ENCODE measurements at places on chromosomes 5 and 9.
A peak's percentile ranks its signal among the peaks of the same experiment; 100 is the strongest.

DNA sequence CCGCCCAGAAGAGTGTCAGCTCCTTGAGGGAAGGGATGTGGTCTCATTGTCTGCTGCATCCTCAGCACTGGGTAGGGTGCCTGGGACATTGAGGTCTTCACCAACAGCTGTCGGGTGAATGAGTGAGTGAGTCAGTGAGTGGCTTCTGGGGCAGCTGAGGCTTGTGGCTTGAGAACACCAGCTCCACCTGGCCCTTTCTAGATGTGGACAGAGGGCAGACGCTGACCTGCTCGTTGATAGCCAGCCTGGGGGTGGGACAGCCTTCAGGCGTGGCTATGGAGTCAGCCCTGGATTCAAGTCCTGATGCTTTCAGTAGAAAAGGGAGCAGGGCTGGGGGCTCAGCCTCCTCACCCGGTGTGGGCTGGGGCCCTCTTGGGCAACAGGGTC is 215.1 kb downstream of the C9orf50 start:
- DNase-seq = no peak

- DNase-seq = peak; percentile 82
These were observed 77.7 kb downstream of the EBF1 start for GRCh38 chr5:159021901-159022556.

- DNase-seq = no peak
These were observed 102.5 kb upstream of the IFNK start for GRCh38 chr9:27421577-27421976.

- DNase-seq = peak; percentile 28
These were observed 12.2 kb downstream of the AFAP1L1 start for GRCh38 chr5:149283626-149284480.

DNA sequence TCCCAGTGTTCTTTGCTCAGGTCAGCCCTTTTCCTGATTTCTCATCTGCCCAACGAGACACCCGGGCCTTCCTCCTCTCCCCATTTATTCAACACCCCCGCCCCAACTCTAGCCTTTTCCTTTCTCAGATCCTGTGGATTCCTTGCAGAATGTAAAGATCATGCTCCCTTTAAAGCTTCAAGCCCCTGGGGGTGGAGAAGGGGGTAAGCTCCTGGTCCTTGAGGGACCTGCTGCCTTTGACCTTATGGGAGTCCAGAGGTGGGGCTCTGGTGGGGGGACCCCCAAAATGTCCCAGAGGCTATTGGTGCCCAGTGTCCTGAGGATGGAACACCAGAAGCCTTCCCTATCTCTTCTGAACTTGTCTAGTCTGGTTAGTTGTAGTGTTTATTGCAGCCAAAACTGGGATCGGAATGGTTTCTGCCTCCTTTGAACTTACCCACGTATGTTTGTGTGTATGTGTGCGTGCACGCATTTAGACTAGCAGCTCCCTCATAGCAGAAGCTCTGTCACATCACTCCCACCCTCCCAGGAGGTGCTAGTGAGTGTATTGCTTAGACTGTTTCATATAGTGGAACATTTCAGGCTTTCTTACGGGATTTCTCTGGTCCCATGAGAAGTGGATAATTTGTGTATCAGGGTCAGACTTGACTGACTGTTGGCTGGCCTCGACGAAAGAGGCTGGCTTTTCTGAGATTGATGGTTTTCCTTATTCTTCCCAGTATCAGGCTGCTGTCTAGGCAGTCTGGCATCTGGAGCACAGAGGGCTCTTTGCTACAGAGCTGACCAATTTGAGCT is 1.1 kb downstream of the GALNT10 start:
- peak; percentile 58 for DNase-seq

DNA sequence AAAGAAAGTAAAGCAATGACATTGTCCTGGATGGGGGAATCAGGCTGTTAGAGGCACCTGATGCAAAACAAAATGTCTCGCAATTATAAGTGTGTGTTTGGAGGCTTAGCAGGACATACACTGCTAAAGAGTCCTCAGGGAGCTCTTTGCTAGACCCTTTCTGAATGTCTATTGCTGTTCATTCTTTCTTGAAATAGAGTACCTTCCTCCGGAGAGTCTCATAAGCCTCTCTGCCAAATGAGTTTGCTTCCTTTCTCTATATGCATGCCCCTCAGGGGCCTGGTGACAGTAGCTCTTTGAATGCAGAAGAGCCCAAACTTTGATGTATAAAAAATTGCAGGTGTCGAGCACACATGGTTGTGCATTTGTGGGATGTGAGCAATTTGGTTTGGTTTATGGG is 26.4 kb upstream of the ADAMTSL1 start:
- DNase-seq = no peak

DNA sequence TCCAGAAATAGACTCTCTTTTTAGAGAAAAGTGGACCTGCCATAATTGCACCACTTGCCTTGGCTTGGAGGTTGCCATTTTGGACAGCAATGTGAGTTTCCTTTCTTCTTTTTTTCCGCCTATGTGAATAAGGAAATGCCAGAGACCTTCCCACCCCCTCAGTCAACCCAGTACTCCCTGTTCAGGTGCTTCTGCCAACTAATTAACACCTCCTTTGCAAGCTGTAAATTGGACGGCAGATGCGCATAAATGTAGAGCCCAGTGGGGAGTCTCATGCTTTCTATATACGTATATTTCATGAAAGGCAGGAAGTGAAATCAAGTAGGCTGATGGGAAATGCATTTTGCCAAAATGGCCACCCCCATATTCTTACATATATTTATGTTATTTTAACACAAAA is 269.8 kb upstream of the RFX3 start:
- no peak for DNase-seq

DNA sequence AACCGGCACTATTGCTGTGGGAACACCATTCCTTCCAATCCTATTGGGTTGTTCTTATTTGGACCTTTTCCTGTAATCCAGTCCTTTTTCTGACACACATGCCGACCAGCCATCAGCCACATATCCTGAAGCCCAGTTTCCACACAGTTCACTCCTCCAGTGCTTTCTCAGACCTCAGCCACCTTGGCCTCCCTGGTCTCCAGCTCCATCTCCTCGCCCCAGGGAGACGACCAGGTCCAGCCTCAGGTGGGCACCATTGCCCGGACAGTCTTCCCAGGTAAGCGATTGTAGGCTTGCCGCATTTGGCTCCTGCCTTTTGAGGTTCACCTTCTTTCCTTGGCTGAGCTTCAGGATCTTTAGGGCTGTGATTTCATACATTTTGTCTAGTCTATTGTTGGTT is 15.2 kb upstream of the TERT start:
- no peak for DNase-seq

GRCh38 chr5:181223058-181223728 is at the start of gene TRIM41:
TSS of gene TRIM41 (plus strand) at chr5:181223281. CDS start at chr5:181224000, 719 bp downstream.
- DNase-seq = peak; percentile 99

- DNase-seq = no peak
These were observed 75.4 kb downstream of the PRR16 start for GRCh38 chr5:120539471-120539870.

DNA sequence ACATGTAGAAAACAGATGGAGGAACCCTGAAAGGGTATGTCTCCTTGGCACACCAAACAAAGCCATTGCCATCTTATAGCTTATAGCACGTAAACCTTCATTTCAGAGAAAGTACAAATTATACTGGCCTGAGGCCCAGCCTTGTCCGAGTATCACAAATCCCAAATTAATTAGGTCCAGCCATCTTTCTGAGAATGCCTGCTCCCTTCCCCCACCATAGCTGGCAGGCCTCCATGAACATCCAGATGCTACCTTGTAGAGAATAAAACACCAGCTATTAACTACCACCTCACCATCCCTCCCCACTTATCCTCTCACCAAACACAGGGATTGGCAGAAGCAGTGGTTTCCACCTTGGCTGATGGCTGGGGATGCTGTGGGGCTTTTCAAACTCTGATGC is 224.0 kb downstream of the SPOCK1 start:
- DNase-seq = no peak

DNA sequence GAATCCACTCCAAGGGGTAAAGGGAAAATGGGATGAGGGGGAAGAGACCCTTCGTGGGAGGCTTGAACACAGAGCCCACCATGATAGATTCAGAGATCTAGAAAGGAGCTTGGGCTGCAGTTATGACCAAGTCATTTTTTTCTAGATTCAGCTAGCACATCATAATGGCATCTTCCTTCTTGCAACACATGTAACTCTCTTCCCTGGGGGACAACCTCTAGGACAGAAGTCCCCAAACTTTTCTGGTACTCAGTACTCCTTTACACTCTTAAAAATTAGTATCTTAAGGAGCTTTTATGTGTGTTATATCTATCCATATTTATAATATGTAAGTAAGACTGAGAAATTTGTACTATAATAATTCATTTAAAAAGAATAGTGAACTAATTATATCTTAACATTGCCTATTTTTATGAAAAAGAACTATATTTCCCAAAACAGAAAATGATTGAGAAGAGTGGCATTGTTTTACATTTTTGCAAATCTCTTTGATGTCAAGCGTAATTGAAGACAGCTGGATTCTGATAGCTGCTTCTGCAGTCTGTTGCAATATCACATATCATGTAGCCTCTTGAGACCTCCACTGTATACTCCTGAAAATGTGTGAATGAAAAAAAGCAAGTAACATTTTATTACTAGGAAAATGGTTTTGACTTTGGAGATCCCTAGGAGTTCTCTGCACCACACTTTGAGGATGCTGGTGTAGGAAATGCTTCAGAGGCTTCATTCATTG is 875 bp downstream of the ACO1 start:
- DNase-seq = no peak

DNA sequence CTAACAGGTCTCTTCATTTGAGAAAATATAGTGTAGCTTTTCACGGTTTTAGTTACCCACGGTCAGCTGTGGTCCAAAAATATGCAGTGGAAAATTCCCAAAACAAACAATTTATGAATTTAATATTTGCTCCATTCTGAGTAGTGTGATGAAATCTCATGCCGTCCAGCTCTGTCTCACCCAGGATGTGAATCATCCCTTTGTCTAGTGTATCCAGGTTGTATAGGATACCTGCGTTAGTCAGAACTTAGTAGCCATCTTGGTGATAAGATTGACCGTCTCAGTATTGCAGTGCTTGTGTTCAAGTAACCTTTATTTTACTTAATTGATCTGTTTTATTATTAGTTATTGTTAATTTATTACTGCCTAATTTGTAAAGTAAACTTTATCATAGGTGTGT is 41.1 kb downstream of the NDUFS4 start:
- DNase-seq = peak; percentile 77

DNA sequence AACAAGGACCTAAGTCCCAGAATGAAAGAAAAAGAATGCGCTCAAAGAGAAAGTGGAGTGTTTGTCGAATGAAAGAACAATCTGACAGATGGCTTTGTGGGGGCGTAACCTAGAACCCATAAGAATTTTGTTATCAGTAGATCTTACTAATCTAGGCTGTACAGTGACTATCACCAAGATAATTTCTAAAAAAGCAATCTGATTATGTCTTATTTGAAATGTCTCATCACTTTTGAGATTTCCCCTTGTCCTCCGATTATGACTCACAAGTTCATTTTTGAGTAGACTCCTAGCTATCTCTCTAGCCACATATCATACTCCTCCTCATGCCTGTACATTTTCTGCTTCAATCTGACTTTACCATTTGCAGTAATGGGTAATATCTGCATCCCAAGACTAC is 135.6 kb upstream of the SMARCA2 start:
- no peak for DNase-seq

GRCh38 chr5:6726006-6726405 is 12.8 kb downstream of the TENT4A start:
- DNase-seq = no peak

GRCh38 chr5:143635888-143636287 is 176.1 kb upstream of the HMHB1 start:
- no peak for DNase-seq

- DNase-seq = no peak
These were observed 12.8 kb downstream of the COL23A1 start for GRCh38 chr5:178577376-178577839.

DNA sequence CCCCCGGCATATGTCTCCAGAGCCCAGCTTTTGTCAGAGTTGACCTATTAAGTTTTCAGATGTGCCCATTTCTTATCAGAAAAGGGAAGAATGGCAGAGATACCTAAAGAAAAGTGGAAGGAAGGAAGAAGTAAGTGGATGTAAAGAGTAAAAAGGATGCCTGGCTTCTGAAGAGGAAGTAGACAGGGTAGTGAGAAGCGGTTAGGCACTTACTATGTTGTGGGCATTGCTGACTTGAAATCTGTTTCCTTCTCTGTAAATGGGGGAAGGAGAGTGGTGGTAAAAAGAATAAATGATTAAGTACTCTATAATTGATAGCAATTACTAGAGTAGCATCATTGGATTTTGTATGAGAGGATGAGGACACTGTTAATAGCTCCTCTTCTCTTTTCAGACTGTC is 9.9 kb downstream of the ANP32B start:
- DNase-seq = no peak

GRCh38 chr9:91060520-91061343 is 259.1 kb downstream of the SYK start:
- DNase-seq = peak; percentile 99

DNA sequence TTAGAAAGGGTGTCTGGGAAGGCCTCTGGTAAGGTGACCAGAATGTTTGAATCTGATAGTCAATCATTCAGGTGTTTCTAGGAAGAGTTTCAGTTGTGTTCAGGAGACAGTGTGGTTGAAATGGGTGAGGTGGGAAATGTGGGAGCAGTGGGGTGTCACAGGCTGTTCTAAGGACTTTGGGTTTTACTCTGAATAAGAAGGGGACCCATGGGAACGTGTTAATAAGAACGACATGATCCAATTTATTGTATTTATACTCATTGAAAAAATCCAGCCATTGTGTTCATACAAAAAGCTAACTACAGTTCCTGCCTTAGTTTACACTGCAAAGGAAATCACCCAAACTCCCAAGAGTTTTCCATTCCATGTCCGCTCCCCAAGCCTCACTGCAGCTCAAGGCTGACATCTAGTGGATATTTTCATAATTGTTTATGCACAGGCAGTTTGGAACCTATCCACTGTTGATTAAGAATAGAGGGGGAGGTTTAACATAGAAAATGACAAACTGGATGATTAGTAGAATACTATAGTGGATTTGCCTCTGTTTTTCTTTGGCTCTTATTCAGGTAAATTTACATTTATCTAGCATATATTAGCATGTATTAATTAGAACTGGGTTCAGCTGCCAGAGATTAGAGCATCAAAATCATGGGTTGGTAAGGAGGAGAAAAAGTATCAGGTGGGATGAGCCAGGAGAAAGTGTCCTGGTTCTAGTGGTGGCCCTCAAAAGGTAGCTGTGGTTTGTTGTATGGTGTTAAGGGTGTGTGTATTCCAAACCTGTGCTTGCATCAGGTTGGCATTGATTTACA is 17.7 kb downstream of the CAVIN4 start:
- peak; percentile 79 for DNase-seq

GRCh38 chr9:129640086-129640870 is 1.7 kb downstream of the ASB6 start:
- DNase-seq = peak; percentile 52

GRCh38 chr5:56815658-56816545 is 553 bp downstream of the MAP3K1 start:
- DNase-seq = peak; percentile 42

DNA sequence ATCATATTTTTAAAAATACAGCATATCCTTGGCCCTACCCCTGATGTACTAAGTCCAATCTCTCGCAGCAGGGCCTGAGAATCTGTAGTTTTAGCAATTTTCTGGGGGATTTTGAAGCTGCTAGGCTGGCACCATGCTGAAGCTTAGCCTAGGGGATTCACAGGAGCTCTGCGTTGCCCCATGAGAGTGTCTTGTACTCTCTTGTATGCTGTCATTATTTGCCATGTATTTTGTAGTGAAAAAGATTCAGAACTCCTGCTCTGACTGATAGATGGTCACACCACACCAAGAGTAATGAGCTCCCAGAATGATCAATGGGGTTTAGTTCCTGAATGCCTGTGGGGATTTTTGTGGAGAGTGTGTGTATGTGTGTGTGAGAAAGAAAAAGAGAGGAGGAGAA is 20.7 kb upstream of the TRMT10B start:
- DNase-seq = no peak

Measured in fibroblast of pulmonary artery (primary cell).